ENCODE measurements at places on chromosomes 16 and 17.

DNA sequence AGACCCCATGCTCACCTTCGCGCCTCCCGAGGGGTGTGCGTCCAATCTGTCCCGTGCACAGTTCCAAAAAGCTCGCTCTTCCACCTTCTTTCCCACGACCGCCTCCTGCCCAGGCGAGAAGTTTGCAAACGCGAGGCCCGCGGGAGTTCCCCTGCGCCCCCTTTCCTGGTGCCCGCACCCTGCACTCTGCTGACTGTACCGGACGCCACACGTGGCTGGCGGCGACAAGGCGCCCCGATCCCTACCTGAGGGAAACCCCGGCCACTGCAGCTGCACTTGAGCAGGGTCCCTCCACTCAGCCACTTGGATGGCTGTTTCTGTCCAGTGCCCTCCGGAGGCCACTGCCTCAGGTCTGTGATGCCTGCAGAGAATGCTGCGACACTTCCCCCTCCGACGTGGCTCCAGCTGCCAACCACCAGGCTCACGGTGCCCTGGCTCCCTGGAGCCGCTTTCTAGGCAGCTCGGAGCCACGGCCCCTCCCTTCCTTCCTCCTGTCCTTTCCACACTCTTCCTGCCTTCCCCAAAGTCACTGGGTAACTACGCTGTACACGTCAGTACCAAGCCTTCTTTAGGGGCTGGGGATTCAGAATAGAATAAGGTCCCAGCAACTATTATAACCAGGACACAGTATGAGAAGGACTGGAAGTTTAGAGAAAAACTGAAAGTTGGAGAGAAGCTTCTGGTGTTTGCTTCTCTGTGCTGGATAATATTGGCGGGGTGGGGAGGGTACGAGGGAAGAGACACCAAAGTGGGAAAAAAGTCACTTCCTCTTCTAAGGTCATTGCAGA lies at the start of gene MLKL:
TSS of gene MLKL (minus strand) at position 425 of the 788 bp plus-strand sequence. CDS start 5,105 bp downstream, outside the sequence.
- DNase-seq, result no peak

GRCh38 chr16:4038448-4038847 lies 77.8 kb downstream of the ADCY9 start:
- DNase-seq, result no peak

DNA sequence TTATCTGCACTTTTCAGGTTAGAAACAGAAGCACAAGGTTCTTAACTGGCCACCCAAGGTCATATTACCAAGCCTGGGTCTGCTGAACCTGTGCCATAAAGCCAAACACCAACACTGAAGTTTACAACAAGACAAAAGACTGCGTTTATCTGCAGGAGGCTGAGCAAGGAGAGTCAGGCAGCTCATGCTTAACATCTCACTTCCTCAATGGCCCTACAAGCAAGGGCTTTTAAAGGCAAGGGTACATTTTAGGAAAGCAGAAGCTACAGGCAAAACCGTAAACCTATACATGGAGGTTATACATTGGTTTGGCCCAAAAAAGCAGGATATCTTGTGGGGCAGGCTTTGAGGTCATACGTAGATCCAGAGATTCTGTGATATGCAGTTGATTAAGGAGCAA lies 91.2 kb downstream of the GNAO1 start:
- DNase-seq, result no peak

DNA sequence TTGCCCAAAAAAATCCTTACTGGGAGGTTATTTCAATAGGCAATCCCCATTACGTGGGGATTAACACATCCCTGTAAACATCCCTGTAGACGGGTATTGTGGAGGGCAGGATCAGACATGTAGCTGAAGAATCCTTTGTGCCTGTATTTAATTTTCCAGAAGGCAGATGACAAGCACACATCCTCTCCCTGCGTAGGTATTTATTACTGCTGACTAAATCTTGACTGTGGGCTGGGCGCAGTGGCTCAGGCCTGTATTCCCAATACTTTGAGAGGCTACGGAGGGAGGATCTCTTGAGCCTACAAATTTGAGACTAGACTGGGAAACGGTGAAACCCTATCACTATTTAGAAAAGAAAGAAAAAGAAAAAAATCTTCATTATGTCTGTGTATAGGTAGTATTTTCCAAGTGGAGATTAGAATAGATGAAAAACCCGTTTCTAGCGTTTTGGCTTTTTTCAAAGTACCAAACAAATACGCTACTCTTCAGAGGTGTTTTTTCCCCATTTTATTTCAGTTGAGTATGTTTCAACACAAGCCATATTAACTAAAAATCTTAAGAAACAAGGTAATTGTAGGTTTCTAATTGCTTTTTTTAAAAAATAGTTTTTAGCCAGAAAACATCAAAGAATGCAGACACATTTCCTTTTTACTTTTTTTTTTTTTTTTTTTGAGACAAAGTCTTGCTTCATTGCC lies 1.5 kb upstream of the MARF1 start:
- DNase-seq, result no peak

DNA sequence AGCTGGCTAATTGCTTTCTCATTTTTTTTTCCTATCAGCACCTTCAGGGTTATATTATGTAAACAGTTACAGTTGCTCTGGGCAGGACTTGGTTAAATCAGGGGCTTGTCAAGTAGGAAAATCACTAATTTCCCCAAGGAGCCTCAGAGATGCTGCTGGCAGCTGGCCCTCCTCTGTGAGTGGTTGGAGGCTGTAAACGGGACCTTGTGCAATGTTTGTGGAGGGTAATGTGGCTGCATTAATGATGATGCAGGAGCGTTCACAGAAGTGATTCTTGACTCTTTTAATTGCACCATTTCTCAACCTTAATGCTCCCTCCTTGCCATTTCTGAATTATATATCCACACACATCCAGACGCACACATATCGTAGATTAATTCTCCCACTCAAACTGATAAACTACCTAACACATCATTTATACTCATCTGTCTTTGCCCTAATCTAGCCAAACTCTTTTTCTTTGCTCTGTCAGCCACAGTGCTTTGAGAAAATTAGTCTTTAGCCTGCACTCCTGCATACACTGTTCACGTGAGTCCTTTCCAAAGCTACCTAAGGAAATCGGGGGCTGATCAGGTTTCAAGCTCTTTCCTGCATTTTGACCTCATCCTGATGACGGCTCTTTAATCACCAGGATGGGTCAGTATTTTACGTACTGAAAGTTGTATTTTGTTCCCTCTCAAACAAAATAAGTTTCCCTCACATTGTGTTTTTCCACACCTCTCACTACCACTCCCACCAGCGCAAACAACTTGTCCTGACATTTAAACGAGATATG lies 154.4 kb upstream of the PIRT start:
- no peak for DNase-seq

GRCh38 chr16:11190588-11191560 lies 65.1 kb downstream of the SOCS1 start:
- DNase-seq, result no peak

DNA sequence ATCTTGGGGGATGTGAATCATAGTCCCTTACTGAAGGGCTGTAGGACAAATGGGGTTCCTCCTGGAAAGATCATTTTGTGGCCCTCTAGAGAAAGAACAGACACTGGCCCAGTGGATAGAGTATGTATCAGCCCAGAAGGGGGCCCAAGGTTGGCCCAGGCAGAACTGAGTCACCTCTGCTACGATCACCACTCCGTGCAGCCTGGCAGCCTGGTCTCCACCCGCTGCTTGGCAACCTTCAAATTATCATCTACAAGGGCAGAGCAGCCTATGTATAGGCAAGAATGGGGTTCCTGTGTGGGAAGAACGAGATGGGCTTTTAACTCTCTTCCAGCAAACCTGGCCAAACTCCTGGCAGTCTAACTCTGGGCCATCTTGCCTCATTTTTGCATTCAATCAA lies 61.9 kb downstream of the GSG1L start:
- DNase-seq, result no peak

DNA sequence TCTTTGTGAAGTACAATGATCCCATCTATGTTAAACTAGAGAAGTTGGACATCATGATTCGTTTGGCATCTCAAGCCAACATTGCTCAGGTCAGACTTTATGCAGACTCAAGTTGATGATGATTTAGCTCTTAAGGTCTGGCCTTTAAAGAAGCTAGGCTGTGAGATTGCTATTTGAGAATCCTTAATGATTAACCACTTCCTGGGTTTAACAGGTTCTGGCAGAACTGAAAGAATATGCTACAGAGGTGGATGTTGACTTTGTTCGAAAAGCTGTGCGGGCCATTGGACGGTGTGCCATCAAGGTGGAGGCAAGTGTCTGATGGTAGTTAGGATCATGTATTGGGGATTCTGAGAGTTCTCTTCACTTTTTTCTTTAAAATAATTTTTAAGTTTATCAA lies 40.3 kb downstream of the AP2B1 start:
- no peak for DNase-seq

GRCh38 chr17:41415833-41416335 lies 8.5 kb downstream of the KRT37 start:
- no peak for DNase-seq

GRCh38 chr17:10217916-10218315 lies 19.5 kb upstream of the GAS7 start:
- DNase-seq, result no peak

- DNase-seq, result no peak
Measured at GRCh38 chr17:28892024-28892423, 5.5 kb downstream of the FLOT2 start.

DNA sequence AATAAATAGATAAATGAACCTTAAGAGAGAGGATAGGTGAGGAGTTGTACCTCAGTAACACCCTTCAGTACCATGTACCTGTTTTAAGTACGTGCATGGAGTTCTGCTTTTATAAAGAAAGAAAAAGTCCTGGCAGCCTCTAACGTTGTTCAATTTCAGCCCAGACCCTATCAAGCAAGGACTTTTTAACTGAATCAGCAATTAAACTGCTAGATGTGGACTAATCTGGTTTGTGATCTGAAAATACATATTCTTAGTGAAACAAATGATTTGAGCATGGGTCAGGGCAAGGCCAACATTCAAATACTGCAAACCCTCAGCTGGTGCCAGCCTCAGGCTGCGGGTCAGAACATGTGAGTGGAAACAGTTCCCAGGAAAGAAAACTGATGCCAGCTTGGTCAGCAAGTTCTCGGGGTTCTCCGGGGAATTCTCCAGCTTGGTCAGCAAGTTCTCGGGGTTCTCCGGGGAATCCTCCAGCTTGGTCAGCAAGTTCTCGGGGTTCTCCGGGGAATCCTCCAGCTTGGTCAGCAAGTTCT lies 84.5 kb downstream of the MRM3 start:
- DNase-seq, result peak; percentile 84

DNA sequence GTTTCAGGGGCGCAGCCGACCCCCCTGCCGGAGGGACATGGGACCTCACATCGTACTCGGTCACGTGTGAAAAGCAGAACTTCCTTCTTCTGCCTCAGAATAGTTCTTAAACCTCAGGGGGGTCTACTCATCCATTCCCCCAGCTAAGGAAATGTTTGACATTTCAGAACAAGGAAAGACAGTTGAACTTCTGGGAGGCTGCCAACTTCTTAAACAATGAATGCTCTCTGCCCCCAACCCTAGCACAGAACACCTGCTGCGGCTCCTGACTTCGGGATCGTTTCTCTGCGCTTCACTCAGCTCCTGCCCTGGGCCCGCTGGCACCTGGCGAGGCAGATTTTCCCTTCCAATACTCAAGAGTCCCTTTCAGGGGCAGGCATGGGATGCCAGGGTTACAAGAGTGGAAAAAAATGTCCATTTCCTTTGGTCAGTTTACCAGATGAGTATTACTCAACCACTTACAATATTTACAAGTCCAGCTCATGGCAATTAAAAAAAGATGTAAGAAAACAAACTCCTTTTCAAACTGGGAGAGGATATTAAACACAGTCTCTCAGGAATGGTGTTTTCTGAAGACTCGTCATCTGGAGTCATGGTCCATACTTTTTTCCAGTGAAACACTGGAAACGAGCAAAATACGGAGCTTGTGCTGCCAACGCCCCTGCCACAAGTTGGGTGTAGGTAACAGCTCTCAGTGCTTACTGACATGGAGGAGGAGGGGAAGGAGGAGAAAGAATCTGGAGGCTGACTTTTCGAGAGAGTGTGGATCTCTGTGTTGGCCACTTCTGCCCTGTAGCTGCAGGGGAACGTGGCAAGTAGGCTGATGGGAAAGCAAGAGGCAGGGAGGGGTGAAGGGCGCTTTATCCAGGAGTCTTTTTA lies 235.7 kb downstream of the NTN1 start:
- DNase-seq, result no peak

DNA sequence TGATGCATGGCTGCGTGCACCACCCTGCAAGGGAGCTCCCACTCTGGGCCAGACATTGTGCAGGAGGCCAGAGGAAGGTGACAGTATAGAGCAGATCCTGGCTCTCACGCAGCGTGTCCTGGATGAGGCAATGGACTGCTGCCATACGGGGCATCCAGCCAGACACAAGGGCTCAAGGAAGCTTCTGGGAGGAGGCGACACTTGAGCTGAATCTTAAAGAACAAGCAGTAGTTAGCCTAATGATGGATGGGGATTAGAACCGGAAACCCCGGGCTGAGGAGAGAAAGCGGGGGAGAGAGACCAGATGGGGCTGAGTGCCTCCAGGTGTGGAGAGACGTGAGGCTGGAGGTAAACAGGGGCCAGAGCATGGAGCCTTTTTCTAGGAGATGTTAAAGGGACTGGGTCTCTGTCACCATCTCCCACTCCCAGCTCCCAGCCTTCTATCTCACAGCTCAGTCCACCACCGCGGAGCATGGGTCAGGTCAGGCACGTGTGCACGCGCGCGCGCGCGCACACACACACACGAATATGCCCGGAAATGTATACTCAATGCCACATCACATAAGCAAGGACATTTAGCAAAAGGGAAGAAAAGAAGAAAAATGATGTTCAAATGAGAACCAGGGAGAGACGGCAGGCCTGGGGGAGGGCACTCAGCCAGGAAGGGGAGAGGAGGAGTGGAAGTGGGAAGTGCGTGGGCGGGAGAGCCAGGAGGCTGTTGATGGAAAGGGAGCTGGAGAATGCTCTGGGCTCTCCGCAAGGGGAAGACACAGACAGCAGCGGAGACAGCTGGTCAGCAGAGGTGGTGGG lies 46.3 kb downstream of the CCDC42 start:
- no peak for DNase-seq

DNA sequence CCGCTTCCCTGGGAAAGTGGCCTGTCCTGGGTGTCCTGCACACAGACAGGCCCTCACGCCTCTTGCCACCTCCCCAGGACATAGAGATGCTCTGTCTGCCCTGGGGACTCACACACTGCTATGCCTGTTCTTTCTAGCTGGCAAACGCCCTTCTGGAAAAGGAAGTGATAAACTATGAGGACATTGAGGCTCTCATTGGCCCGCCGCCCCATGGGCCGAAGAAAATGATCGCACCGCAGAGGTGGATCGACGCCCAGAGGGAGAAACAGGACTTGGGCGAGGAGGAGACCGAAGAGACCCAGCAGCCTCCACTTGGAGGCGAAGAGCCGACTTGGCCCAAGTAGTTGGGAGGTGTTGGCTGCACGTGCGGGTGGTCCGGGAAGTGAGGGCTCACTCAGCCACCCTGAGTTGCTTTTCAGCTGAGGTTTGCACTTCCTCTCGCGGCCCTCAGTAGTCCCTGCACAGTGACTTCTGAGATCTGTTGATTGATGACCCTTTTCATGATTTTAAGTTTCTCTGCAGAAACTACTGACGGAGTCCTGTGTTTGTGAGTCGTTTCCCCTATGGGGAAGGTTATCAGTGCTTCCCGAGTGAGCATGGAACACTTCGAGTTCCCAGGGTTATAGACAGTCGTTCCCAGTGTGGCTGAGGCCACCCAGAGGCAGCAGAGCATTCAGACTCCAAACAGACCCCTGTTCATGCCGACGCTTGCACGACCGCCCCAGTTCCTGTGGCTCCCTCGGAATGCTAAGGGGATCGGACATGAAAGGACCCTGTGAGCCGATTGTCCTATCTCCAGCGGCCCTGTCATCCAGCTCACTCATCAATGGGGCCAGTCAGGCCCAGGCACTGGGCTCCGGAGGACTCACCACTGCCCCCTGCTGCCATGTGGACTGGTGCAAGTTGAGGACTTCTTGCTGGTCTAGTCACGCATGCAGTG lies 3.5 kb upstream of the RPL13 start:
- DNase-seq, result no peak

GRCh38 chr17:59914274-59914854 lies 21.4 kb downstream of the RPS6KB1 start:
- DNase-seq, result no peak

GRCh38 chr16:53836680-53837079 lies 132.7 kb downstream of the FTO start:
- DNase-seq, result no peak
